H7 (cell line): ENCODE measurements at places on chromosomes 1 and 21. TPM values are rescaled to one million over a fixed set of nuclear protein-coding genes. Genes with fewer than 3 reads are reported as not detected.

FHAD1 gene
- 0.52 and 0.83 TPM in 2 replicates for total RNA-seq

SELL gene
- total RNA-seq, result not detected in 2 replicates

RAVER2 gene
- total RNA-seq, result 27.2 and 35.3 TPM in 2 replicates

ARHGAP30 gene
- total RNA-seq, result 0.11 TPM in 1 of 2 replicates, not detected in the other

DNA sequence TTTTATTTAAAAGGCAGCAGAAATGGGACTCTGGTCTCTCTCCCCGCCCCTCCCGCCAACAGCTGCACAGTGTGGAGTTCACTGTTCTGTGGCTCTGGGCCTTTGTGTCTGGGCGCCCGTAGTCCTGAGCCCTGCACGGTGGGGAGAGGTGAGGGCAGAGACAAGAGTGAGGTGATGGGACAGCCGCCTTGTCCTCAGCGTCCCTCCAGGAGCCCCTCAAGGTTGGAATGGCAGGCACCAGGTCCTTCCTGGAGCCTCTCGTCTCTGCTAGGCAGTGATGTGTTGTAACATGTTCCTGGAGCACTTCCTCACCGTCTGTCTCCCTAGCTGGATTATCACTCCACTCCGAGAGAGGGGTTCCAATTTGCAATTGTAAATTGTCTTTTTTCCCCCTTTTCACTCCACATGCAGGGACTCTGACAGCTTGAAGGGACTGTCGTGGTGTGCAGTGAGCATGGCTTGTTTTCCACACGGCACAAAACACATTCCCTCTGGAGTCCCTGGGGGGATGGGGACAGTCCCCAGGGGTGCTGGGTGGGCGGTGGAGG, 44.6 kb upstream of the C1orf174 start:
- DNase-seq, result no peak

DNA sequence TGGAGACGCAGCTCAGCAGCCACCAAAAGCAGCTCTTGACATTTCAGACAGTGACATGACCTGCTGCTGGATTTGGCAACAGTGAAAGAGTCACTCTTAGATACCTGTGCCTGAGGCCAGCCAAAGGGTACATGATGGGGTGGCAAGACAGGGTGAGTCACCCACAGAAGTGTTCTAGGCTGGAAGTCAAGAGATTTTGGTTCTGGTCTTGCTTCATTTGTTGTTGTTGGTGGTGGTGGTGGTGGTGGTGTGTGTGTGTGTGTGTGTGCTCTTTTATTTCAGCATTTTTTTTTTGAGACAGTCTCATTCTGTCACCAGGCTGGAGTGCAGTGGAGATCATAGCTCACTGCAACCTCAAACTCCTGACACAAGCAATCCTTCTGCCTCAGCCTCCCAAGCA, 25.8 kb downstream of the SHISAL2A start:
- DNase-seq, result no peak

- no peak for DNase-seq
These were observed 102.7 kb upstream of the CD55 start for GRCh38 chr1:207218512-207219362.
